ENCODE measurements at places on chromosomes 5 and 9. TPM values are rescaled to one million over a fixed set of nuclear protein-coding genes. Genes with fewer than 3 reads are reported as not detected.
A peak's percentile ranks its signal among the peaks of the same experiment; 100 is the strongest.

GRCh38 chr5:40210694-40211093 is 469.0 kb upstream of the PTGER4 start:
- no peaks in the 10 kb centered on the region for H3K27me3 ChIP-seq
- H3K36me3 ChIP-seq: no peaks in the 10 kb centered on the region
- no peaks in the 10 kb centered on the region for H3K4me1 ChIP-seq
- H3K4me3 ChIP-seq: no peak overlapping the region

GRCh38 chr5:6376974-6377520 is 1.3 kb downstream of the MED10 start:
- peaks cover 34% of the 10 kb centered on the region for H3K36me3 ChIP-seq
- peak overlapping the region; percentile 97 for H3K4me3 ChIP-seq
- no peak overlapping the region for H3K27ac ChIP-seq
- H3K27me3 ChIP-seq: no peaks in the 10 kb centered on the region
- DNase-seq: no peak

DNA sequence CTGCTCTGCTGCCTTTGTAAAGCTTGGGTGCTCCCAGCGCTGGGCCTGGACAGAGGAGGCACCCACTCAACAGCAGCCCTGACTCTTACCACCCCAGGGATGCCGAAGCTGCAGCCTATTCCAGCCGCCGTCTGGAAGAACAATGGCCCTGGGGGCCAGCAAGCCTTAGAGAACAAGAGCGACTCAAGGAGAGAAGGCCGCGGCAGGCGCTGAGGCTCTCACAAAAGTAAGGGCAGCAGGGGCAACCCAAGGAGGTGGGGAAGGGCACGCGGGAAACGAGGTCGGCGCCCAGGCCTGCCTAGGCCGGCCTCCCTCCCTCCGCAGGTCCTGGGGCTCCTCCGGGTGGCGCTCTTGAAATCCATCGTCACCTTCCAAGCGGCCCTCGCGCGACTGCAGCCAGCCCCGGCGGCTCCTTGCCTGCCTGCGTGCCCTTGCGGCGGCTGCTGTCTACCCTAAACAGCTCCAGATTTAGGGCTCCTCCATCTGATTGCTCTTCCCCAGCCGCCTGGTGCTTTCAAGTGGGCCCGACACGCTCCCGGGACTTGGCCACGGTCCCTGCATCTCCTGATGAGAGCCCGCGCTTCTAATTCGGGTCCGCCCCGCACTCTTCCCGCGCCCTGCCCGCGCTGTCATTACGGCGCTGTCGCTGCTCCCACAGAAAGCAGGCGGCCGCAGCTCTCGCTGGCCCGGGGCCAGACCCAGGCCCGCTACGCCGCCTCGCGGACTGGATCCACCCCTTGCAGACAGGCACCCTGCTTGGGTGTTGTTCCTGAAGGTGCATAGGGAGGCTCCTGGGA is 213.3 kb downstream of the SEMA6A start:
- no peaks in the 10 kb centered on the region for H3K27me3 ChIP-seq
- H3K27ac ChIP-seq: peak overlapping the region; percentile 66
- peaks cover 31% of the 10 kb centered on the region for H3K4me1 ChIP-seq
- H3K36me3 ChIP-seq: no peaks in the 10 kb centered on the region

DNA sequence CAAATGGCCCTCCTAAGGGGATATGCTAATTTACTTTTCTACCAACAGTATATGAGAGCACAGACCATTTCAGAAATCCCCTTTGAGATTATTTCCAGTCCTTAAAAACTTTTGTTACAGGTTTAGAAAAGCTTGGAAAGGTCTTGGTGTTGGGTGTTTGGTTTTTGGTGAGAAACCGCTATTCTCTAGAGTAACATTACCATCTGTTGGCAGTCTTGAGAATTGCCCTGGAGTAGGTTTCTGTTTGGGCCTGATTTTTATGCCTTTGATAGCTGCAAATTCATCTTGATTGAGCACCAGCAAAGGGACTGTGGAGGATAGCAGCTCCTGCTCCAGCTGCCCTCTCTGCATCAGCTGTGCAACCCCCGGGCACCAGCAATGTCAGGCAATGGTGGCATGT is 8.0 kb downstream of the NUDT2 start:
- no peaks in the 10 kb centered on the region for H3K27me3 ChIP-seq
- H3K4me3 ChIP-seq: no peak overlapping the region
- H3K27ac ChIP-seq: no peak overlapping the region
- no peak for DNase-seq
- peaks cover 19% of the 10 kb centered on the region for H3K36me3 ChIP-seq
- H3K4me1 ChIP-seq: peaks cover 32% of the 10 kb centered on the region

- H3K27ac ChIP-seq: no peak overlapping the region
- no peak overlapping the region for H3K4me3 ChIP-seq
- H3K4me1 ChIP-seq: peaks cover 65% of the 10 kb centered on the region
- H3K27me3 ChIP-seq: no peaks in the 10 kb centered on the region
Observed at GRCh38 chr5:74290634-74291241, 349.8 kb downstream of the ENC1 start.

DNA sequence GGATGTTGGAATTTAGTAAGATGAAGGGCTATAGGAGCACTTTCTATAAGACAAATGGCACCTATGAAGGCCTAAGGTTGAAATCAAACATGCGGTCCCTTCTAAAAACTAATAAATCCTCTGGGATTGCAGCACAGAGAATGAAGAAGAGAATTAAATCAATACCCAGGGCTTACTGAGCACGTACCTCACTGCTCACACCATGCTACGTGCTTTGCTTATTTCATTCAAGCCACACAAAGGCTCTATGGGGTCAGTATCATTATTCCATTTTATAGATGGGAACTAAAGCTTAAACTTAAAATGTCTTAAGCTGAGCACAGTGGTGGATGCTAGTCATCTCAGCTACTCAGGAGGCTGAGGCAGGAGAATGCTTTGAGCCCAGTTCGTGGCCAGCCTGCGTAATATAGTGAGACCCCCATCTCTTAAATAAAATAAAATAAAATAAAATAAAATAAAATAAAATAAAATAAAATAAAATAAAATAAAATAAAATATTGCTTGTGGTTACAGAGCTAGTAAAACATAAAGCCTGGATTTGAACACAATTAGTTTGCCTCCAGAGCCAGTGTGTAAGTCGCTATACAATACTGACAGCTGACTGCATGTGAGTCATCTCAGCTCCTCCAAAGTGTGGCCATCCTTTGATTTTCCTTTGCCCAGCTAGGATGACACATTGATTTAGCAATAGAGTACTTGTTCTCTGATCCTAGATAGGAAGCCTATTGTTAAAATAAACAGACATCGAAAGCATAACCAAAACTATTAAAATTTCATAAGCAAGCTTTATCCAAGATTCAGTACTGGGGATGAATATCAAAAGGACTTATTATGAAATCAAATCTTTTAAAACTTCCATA is 20.9 kb upstream of the DPYSL3 start:
- peak overlapping the region; percentile 67 for H3K27ac ChIP-seq
- DNase-seq: no peak
- H3K4me1 ChIP-seq: peaks cover 3% of the 10 kb centered on the region
- H3K36me3 ChIP-seq: no peaks in the 10 kb centered on the region

- no peak overlapping the region for H3K27ac ChIP-seq
- no peak overlapping the region for H3K4me3 ChIP-seq
- H3K27me3 ChIP-seq: no peaks in the 10 kb centered on the region
- H3K4me1 ChIP-seq: no peaks in the 10 kb centered on the region
- H3K36me3 ChIP-seq: no peaks in the 10 kb centered on the region
- no peak for DNase-seq
Observed at GRCh38 chr5:92568522-92568921, 1012.5 kb downstream of the NR2F1-AS1 start.

DNA sequence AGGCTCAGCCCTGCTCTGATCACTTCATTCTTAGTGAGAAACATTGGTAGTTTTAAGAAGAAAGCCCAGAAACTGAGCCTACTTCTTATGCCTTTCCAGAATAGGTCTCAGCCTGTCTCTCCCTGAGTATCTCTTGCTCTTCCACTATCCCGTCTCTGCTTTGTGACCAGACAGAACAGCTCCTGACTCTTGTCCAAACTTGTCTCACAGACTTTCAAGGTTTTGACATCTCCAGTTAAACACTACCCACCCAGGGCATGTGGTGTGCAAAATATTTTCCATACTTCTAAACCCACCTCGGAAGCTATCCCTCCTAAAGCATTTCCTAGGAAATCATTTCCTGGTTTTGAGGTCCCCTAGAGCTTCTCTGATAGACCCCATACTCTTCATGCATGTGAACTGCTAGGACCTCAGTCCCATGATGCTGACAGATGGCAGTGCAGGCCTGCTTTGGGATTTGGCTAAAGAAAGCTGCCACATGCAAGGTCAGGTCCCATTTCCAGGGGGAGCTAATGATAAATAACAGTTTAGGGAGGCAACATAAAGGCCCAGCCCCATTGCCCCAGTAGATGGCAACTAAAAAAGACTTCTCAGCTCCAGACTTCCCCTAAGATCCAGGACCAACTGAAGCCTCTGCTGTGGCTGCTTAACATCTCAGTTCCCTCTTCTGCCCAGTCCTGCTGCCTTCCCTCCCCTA is 211.5 kb downstream of the MED10 start:
- no peaks in the 10 kb centered on the region for H3K4me1 ChIP-seq
- peak; percentile 60 for DNase-seq
- no peak overlapping the region for H3K27ac ChIP-seq
- H3K4me3 ChIP-seq: no peak overlapping the region
- no peaks in the 10 kb centered on the region for H3K36me3 ChIP-seq
- no peaks in the 10 kb centered on the region for H3K27me3 ChIP-seq

Gene WHRN
- total RNA-seq: 8.1 TPM

Gene LCN10
- 7.0 TPM for total RNA-seq

Gene WNT8A
- total RNA-seq: not detected

DNA sequence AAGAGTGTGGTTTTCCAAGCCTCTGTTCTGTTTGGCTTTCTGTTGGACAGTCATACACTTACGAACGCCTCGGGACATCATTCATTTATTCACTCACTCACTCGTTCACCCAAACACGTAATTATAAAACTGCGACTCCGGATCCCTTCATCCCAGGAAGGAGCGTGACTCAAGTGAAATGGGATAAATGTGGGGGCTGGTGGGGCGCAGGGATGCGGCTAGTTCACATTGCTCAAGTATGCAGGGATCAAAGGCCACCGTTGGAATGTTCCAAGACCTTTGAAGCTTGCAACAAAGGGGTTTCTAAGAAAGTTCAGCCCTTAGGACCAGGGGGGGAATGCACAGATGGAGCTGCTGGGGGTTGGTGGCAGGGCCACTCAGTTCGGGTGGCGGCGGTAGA is 64.2 kb downstream of the CFAP77 start:
- no peaks in the 10 kb centered on the region for H3K36me3 ChIP-seq
- no peak overlapping the region for H3K27ac ChIP-seq
- H3K4me1 ChIP-seq: no peaks in the 10 kb centered on the region
- no peak for DNase-seq

DNA sequence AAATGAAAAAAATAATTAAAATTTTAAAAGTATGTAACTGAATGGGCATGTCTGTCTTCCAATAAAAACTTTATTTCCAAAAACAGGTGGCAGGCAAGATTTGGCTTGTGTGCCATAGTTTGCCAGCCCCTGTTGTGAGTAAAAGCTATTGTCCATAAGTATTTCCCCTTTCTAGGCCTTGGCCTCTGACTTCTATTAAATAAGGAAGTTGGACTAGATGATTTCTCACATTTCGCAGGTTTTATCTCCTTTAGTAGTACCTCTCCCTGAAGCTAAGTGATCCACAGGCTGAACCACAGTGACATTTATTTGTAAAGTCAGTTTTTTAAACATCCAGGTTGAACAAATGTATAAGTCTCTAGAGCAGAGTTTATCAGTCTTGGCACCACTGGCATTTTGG is 41.3 kb downstream of the RECK start:
- H3K27me3 ChIP-seq: no peaks in the 10 kb centered on the region
- no peak overlapping the region for H3K4me3 ChIP-seq
- H3K27ac ChIP-seq: no peak overlapping the region
- peaks cover 18% of the 10 kb centered on the region for H3K4me1 ChIP-seq
- no peak for DNase-seq

DNA sequence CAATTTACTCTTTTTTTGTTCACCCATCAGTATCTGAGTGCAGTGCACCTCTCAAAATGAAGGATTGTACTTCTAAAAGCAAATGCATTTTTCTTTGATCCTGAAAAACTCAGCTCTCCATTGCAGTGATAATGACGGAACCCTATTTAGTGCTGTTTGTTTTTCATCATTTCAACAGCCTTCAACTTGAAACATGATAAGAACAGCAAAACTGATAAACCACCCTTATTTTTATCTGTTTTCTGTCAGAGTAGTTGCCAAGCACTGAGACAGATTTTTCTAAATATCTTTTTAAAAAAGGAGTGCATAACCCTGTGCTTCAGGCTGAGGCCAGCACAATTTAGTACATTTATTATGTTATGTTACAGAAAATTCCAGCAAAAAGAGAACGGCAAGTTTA is 549.8 kb upstream of the DMAC1 start:
- H3K4me1 ChIP-seq: no peaks in the 10 kb centered on the region
- no peak overlapping the region for H3K27ac ChIP-seq
- H3K4me3 ChIP-seq: no peak overlapping the region
- H3K27me3 ChIP-seq: no peaks in the 10 kb centered on the region
- no peaks in the 10 kb centered on the region for H3K36me3 ChIP-seq

- H3K4me3 ChIP-seq: no peak overlapping the region
- H3K27me3 ChIP-seq: no peaks in the 10 kb centered on the region
- no peak for DNase-seq
- no peaks in the 10 kb centered on the region for H3K4me1 ChIP-seq
Observed at GRCh38 chr5:1754531-1755220, 45.0 kb downstream of the MRPL36 start.

- no peaks in the 10 kb centered on the region for H3K36me3 ChIP-seq
- H3K4me3 ChIP-seq: no peak overlapping the region
- no peak overlapping the region for H3K27ac ChIP-seq
- H3K4me1 ChIP-seq: peaks cover 9% of the 10 kb centered on the region
Observed at GRCh38 chr5:90956511-90957097, 398.0 kb downstream of the ADGRV1 start.

DNA sequence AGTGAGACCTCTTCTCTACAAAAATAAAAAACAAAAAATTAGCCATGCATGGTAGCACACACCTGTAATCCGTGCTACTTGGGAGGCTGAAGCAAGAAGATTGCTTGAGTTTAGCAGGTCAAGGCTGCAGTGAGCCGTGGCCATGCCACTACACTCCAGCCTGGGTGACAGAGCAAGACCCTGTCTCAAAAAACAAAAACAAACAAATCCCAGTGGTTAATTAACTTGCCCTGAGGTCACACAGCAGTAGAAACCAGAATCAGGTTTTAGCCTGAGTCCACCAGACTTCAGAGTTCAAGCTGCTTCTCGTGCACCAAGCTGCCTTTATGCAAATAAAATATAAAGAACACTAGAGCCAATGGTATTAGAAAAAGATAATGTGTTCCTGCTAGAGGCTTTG is 169.7 kb downstream of the GOLPH3 start:
- peaks cover 32% of the 10 kb centered on the region for H3K36me3 ChIP-seq
- H3K27me3 ChIP-seq: no peaks in the 10 kb centered on the region
- no peaks in the 10 kb centered on the region for H3K4me1 ChIP-seq
- no peak overlapping the region for H3K4me3 ChIP-seq
- no peak for DNase-seq

GRCh38 chr5:180908998-180909731 is 10.2 kb downstream of the BTNL8 start:
- H3K36me3 ChIP-seq: no peaks in the 10 kb centered on the region
- no peaks in the 10 kb centered on the region for H3K4me1 ChIP-seq
- H3K4me3 ChIP-seq: no peak overlapping the region
- no peak overlapping the region for H3K27ac ChIP-seq
- no peaks in the 10 kb centered on the region for H3K27me3 ChIP-seq

Gene SLC36A2
- total RNA-seq: not detected

Measured in esophagus muscularis mucosa (tissue), 4 donors.